ENCODE measurements at places on chromosomes 5 and 9.

- DNase-seq = no peak
Measured at GRCh38 chr5:177362610-177363507, 5.1 kb downstream of the RGS14 start.

DNA sequence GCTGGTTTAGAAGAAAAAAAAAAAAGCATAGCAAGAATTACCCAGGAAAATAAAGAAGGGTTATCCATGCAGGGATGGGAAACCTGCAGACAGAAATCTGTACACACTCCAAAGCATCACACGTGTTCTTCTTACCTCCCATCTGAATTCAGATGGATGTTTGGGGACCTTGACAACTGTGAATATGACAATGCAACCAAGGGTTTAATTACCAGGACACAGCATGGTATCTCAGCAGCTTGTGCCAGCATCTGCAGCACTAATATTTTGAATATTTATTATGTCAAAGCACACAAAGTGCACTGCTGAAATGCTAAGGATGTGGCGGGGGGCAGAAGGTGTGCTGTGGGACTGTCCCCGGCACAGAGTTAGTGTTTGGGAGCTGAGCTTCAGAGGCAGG lies 47.9 kb downstream of the SLIT3 start:
- DNase-seq = no peak

DNA sequence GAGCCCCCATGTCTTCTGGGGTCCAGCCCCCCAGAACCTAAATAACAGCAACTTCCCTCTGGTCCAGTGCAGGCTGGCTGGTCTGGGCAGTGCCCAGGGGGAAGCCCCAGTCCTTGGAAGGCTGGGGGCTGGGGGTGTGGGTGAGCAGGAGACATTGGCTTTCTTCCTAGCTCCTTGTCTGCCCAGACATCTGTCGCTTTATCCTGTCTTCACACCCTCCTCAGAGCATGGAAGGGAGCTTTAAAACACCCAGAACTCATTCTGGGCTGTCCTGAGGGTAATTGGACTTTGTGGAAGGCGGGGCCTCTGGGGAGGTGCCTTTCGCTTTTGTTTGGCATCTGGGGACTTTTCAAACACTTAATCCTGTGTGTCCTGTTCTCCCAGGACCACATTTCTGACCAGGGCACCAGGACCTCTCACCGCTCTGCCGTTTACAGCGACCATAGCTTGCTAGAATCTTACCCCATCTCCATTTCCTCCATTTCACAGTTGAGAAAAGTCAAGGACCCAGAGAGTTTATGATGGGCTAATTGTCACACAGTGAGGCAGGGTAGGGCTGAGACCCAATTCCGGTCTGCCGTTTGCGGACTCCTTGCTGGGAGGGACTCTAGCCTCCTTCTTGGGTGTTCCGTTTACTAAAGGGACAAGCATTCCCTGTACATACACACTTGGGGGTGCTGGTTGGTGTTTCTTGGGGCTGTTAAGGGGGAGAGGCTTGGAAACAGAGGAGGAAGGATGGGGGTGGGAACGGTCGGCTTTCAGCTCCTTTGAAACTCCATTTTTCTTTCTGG lies 1.1 kb downstream of the GSN start:
- DNase-seq = no peak

GRCh38 chr5:75140277-75140676 lies 87.9 kb upstream of the GCNT4 start:
- DNase-seq = no peak

DNA sequence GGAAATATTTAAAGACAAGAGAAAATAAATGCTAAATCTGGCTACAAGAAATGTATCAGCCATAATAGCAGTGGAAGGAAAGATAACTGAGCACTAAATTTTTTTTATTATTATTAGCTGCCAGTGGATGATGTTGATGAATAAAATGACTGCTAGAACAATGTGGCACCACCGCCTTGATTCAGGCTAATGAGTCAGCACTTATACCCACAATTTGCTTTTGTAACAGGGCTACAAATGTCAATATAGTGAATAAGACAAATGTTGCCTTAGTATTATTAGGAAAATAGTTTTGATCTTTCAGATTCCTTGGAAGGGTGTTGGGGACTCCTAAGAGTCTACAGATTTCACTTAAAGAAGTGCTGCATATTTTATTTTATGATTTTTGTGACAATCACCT lies 555.2 kb upstream of the GRAMD2B start:
- DNase-seq = no peak

DNA sequence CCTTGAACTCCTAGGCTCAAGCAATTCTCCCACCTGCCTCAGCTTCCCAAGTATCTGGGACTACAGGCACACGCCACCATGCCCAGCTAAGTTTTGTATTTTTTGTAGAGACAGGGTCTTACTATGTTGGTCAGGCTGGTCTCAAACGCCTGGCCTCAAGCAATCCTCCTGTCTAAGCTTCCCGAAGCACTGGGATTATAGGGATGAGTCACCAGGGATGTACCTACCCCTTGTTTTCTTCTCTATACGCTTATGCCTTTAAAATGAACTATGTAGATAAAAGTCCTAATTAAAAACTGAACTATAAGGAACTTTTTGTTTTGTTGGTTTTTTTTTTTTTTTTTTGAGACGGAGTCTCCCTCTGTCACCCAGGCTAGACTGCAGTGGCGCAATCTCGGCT lies 25.8 kb downstream of the UIMC1 start:
- no peak for DNase-seq

DNA sequence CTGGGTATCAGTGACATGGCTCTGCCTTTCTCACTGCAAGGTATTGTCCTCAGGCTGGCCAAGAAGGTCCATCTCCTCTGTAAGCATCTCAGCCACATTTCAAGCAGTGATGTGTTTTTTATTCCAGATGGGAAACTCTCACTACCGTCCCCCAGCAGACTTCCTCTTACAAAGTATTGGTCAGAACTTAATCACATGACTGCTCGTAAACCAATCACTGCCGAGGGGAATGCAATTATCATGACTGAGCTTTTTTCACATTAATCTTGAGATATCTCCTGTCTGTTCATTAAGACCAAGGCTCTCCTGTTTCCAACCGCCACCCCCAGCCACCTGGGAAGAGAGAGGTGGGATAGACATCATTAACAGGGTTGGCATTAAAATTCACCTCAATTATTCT lies 76.4 kb downstream of the BNC2 start:
- DNase-seq = no peak

DNA sequence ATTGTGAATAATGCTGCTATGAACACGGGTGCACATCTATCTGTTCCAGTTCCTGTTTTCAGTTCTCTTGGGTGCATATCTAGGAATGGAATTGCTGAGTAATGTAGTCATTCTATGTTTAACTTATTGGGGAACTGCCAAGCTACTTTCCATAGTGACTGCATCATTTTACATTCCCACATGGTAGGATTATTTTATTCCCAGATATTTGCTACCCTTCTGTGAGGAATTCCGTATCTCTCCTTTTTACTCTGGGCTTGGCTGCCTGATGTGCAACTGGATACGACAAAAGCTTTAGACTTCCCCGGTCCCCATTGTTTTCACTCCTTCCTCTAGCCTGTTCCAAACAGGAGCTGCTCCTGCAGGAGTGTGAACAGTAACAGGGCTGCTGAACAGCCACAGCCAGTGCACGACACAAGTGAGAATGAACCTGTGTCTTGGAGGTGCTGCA lies 7.2 kb downstream of the TAS2R1 start:
- DNase-seq = no peak

DNA sequence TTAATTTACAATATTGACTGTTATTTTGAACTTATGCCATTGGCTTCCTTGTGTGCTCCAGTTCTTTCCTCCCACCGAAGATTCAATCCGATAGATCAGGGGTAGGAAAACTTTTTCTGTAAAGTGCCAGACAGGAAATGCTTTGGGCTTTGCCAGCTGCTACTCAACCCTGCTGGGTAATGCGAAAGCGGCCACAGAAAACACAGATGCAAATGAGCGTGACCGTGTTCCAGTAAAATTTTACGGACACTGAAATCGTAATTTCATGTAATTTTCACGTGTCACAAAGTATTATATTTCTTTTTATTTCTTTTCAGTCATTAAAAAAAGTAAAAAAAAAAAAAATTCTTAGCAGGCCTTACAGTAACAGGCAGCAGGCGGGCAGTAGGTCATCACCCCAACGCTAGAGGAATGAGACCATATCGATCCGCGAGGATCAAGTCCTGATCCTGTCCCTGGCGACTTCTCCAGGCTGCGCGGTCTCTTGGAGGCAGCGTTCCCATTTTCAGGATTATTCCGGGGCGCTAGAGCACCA lies 599 bp downstream of the NMRK1 start:
- peak; percentile 57 for DNase-seq

DNA sequence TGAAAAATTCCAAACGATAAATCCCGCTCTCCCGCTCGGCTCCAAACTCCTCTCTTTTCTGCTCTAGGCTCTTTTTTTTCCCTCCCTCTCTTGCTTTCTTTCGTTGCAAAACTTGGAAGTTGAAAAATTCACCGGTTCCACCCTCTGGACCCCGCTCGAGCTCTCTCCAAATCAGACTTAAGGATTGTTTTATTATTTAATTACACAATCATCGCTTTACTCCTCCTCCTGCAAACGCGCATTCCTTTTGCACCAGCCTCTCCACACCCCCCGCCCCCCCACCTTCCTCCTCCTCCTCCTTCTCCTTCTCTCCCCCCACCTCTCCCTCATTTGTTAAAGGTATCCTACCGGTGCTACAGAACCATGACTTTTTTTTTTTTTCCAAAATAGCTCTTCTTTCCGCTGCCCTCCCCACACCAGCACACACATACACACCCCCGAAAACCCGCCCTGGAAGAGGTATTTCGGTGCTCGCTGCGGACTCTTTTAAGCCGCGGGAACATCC lies 535 bp upstream of the NFIB start:
- DNase-seq = no peak

GRCh38 chr5:177552839-177553455 lies 1.4 kb downstream of the FAM193B start:
- no peak for DNase-seq

GRCh38 chr5:164217464-164217863 lies 712.0 kb downstream of the MAT2B start:
- DNase-seq = no peak

GRCh38 chr5:97434021-97434420 lies 251.0 kb upstream of the RIOK2 start:
- DNase-seq = no peak

GRCh38 chr5:35357973-35358372 lies 127.7 kb upstream of the PRLR start:
- DNase-seq = no peak

GRCh38 chr9:136129176-136129575 lies 10.5 kb upstream of the TMEM250 start:
- no peak for DNase-seq

GRCh38 chr5:44278469-44278868 lies 110.8 kb downstream of the FGF10 start:
- no peak for DNase-seq

DNA sequence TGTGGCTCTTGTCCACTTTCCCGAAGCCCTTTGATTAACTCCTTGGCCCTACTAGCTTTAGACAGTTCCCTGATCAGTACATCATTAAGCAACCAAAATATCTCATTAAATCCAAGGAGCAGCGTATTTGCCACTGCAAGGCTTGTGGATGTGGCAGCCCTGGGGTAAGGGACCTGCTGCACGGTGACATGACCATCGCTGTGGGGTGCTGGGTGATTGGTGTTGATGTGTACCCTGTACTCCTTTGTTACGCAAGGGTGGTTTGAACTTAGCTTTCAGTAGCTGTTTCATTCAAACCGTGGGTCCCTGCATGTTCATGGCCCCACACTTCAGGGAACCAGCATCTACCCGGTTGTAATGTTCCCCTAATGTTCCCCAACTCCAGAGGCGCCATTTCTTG lies 41.0 kb downstream of the OTULIN start:
- no peak for DNase-seq

DNA sequence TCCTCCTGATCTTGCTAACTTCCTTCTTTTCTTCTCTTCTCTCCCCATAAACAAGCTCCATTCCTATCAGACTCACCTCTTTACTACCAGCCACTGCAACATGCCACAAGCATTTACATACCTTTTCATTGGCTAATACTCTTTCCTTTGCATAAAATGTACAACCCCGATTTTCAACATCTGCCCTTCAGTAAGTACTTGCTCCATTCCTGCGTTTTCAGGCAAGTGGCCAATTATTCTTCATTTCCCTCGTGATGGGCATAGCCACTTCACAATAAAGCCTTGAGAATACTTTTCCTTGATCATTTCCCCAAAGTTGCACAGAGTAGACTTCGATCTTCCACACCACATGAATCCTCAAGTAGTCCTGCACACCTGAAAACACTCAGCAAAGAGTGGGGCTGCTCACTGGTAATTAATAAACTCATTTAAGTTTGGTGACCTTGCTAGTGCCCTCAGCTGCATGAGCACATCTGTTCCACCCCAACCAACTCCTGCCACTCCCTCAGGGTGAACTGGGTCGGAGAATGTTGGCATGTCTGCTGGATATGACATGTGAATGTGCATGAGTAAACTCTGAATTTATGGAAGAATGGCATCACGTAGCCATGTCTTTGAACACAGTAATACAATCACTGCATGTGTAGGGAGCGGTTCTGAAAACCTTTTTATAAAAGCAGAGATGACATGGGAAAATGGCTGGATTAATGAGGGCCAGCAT lies 535.8 kb downstream of the SEMA5A start:
- no peak for DNase-seq

DNA sequence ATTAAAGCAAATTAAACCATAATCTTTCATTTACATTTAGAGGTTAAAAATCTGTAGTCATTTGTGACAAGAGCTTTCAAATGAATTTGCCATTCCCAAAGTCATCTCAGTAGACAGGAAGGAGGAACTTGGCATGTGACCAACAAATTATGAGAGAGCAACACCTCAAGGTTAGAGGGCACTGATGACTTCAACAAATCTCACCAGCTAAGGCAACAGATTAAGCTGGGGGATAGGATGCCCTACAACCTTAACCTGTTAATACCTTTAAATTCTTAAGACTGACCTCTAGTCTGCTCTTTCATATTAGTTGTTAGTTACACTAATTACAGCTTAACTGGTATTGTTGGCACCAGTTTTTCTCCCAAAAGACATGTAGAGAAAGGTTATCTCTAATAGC lies 18.4 kb downstream of the POU5F2 start:
- DNase-seq = no peak

- DNase-seq = no peak
Measured at GRCh38 chr5:156591631-156592030, 258.5 kb upstream of the PPP1R2B start.

DNA sequence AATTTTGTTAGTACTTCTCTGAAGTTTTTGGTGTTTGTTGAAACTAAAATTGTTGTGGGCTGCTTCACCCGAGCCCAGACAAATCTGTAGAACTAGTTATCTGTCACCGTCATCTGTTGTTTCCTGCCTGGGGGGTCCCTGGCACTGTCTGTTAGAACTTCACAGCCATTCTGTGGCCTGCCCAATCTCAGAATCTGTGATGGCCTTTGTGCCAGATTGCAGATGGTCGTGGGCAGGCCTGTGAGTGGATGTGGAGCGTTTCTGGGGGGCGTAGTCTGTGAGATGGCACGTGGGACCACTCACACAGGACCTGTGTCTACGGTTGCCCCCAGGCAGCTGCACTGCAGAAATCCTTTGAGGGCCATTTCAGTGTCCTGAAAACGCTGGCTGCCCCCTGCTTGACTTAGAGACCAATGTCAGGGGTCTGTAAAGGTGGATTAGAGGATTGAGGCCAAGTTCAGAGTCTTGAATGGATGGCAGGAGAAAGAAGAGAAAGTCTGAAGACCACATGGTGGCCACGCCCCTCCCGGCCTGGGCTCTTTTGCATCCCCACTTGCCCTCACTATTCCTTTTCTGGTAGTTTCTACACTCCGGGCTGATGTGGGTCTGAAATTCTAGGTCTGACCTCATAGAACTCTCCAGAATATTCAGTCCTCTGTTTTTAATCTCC lies 38.3 kb downstream of the TRIO start:
- no peak for DNase-seq

GRCh38 chr5:59988396-59988795 lies 94.9 kb upstream of the PDE4D start:
- DNase-seq = no peak

Data from GM12878 (cell line).